Activated CD4-positive, alpha-beta T cell treated with anti-CD3 and anti-CD28 coated beads, Interleukin-2, amount 10 ng/mL, durations not matched to agents 7 days and 5 days (primary cell): ENCODE measurements at places on chromosomes 7 and 10.

GRCh38 chr10:21261842-21262294 is 263.6 kb downstream of the SKIDA1 start:
- DNase-seq = no peak

GRCh38 chr7:143388051-143388450 is 6.9 kb downstream of the ZYX start:
- DNase-seq = no peak

GRCh38 chr7:52565974-52566373 is 469.5 kb upstream of the POM121L12 start:
- no peak for DNase-seq

DNA sequence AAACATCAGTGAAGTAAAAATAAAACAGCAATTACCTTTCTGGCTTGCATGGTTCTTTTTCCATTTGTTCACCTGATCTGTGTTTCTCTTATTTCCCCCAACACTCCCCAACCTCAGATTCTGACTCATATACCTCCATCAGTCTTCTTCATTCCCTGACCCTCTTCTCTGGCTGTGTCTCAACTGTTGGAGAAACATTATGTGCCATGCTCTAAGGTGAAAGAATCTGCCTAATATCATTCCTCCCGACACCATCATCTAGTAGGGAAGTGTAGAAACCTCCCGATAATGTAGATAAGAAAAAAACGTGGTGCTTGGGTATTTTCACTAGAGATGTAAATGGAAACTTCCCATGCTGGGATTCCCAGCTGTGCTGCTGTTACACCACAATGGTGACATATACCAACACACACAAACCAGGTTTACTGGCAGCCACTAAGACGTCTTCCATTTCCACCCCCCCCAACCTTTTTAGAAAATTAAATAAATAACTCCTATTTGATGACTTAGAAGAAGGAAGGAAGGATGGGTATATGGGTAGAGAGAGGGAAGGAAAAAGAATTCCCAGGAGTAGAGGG is 63.4 kb downstream of the OSBPL3 start:
- DNase-seq = no peak

- DNase-seq = no peak
Observed at GRCh38 chr10:128001849-128002248, 94.9 kb downstream of the PTPRE start.

GRCh38 chr10:31148951-31149350 is 117.3 kb upstream of the ZNF438 start:
- no peak for DNase-seq

DNA sequence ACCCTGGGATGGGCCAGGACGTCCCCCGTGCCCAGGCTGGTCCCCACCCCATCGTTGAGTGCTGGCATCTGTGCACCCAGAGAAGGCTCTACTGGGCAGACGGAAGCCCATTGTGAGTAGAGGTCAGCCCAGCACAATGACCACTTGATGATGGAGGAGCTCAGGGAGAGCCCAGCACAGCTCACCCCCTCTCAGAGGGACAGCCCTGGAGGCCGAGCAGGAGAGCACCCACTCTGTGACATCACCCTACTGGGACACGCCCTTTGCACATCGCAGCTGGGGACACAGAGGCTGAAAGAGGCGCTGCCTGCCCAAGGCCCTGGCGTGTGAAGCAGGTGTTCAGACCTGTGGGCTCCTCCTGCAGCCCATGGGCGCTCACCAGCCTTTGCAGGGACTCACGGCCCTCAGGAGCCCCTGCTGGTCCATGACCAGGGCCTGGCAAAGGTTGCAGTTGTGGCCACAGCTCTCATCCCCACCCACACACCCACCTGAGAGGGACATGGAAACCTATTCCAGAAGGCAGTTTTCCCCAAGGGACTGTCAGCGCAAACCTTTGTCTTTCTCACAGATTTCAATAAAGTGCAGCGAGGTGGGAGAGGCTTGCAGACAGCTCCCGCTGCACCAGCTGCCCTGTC is 67.2 kb upstream of the PPP2R2D start:
- DNase-seq = no peak

GRCh38 chr10:132111121-132111731 is 45.5 kb downstream of the JAKMIP3 start:
- no peak for DNase-seq

DNA sequence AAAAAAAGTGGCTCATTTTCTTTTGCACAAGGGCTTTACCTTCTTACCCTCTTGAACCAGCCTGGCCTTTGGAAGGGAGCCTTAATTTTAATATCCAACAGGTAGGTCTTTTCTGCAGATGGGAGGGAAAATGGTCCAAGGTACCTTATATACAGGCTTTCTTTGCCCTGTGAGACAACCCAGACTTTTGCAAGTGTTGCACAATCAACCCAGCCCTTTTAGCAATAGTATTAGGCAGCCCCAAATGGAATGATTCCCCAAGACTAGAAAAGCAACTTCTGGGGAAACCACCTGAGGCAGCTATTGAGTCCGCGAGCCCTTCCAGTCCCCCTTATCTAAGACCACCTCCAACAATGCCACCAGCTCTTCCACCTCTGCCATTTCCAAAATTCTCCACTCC is 1138.3 kb downstream of the XPNPEP1 start:
- DNase-seq = no peak

- no peak for DNase-seq
Observed at GRCh38 chr10:120342115-120342714, 114.8 kb upstream of the PLPP4 start.

DNA sequence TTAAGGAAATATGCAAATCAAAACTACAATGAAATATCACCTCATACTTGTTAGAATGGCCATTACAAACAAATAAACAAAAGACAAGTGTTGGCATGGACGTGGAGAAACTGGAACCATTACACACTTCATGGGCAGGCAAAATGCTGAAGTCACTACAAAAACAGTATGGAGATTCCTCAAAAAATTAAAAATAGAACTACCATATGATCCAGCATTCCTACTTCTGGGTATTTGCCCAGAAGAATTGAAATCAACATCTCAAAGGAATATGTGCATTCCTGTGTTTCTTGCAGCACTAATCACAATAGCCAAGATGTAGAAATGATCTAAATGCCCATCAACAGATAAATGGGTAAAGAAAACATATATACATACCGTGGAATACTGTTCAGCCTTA is 83.6 kb downstream of the NRCAM start:
- no peak for DNase-seq

GRCh38 chr7:43725251-43725650 is 4.1 kb downstream of the COA1 start:
- DNase-seq = no peak

GRCh38 chr7:87116315-87116714 is 35.9 kb upstream of the DMTF1 start:
- no peak for DNase-seq

GRCh38 chr10:132399117-132400035 is 2.4 kb downstream of the PWWP2B start:
- no peak for DNase-seq

- DNase-seq = no peak
Observed at GRCh38 chr10:113788604-113789083, 37.2 kb downstream of the PLEKHS1 start.

- DNase-seq = peak; percentile 53
Observed at GRCh38 chr10:119205894-119206602, 1.3 kb upstream of the GRK5 start.

DNA sequence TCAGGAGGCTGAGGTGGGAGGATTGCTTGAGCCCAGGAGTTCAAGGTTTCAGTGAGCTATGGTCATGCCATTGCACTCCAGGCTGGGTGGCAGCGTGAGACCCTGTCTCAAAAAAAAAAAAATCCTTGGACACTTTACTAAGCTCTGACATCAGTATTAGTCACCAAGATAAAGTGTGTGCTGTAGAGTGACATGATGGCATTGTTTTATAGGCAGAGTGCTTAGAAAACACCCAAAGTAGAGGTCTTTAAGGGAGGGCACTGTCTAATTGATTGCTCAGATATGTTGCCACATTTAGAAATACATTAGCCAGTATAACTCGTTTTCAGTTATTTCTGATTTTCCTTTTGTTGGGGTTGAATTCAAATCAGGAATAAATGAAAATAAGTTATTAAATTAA is 235.9 kb downstream of the REEP3 start:
- no peak for DNase-seq
